ENCODE measurements at places on chromosomes 2 and 18.

DNA sequence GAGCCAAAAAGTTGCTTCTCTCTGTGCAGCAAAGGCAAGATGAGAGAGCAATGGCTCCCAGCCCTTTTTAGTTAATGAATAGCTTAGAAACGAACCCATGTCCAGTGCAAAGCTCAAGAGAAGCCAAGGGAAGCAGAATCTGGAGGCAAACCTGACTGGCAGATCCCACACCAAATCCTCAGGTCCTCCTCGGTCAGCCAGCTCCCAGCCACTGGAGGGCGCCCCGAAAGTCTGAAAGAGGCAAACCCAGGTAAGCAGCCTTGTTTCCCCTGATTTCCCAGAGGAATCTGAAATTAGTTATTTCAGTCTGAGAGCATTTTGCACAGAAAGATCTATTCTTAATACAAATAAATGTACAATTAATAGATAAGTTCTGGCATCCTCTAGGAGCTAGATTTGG is 71.3 kb upstream of the PID1 start:
- no peak for DNase-seq

GRCh38 chr18:77897606-77898005 is 648.0 kb downstream of the GALR1 start:
- no peak for DNase-seq

DNA sequence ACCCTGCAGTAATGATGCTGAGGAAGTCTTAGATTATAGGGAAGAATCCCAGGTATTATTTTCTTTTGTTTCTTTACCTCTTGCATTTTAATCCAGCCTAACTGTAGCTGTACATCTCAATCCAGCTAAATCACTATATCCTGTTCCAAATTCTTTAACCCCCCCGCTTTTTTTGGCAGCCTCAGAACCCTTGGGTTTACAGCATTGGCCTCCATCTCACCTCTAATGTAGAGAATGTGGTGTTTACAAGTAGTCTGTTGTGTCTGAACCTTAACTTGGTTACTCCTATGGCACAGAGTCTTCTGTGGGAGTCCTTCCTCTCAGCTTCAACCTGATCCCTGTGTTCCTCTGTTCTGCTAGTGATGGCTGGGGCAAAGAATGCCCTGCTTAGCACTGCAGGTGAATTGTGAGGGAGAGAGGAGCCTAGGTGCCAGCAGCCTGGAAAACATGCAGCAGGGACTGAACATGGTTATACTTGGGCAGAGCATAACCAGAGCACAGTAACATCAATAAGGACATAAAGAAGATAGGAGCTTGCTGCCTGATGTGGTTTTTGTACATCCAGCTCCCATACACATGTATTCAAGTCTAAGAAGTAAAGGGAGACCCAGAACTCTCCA is 130.2 kb downstream of the FAM124B start:
- no peak for DNase-seq

DNA sequence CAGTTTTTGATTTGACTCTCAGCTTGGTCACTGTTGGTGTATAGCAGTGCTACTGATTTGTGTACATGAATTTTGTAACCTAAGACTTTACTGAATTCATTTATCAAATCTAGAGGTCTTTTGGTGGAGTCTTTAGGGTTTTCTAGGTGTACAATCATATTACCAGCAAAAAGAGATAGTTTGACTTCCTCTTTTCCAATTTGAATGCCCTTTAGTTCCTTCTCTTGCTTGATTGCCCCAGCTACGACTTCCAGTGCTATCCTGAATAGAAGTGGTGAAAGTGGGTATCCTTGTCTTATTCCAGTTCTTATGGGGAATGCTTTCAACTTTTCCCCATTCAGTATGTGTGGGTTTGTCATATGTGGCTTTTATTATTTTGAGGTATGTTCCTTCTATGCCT is 312.9 kb upstream of the REV1 start:
- DNase-seq, result no peak

DNA sequence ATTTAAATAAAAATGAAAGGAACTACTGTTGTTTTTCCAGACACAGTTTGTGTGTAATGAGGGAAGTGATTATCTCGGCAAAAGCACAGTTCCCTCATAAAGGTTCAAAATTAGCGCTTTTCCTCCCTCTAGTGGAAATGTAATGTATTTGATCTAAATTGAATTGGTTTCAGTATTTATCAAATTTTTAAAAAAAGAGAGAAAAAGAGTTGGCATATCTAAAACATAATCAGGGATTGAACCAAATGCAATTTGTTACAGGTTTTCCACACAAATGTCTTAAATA is 37.5 kb downstream of the CMPK2 start:
- DNase-seq, result no peak

DNA sequence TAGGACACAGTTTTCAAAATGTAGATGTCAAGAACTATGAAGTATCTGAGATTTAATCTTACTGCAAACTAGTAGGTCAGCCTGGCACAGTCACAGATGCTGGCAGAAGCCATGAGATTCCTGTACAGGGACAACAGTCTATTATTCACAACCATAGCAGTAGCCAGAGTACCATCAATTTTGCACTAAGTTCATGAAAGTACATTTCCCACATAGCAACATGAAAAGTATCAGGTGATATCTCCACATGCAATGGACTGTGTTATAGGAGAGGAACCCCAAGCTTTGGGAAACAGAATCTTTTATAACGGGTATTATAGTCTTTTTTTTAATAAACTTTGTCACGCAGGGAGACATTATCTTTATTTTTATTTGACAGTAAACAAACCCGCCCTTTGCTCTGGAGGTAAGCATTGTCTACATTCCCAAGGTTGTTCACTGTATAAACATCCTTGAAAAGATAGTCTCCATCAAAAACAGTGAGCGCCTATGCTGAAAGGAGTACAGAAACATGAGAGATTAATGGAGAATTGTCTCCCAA is 33.4 kb upstream of the DPP4 start:
- no peak for DNase-seq

GRCh38 chr2:46485002-46485401 is 5.6 kb downstream of the TMEM247 start:
- no peak for DNase-seq
